ENCODE measurements at places on chromosomes 6 and 20.

- no peak for DNase-seq
These were observed 23.7 kb upstream of the SLC22A7 start for GRCh38 chr6:43274127-43274915.

- DNase-seq: no peak
These were observed 687 bp downstream of the SLC35A1 start for GRCh38 chr6:87473419-87473903.

- no peak for DNase-seq
These were observed 106.7 kb downstream of the SLX4IP start for GRCh38 chr20:10541668-10542411.

DNA sequence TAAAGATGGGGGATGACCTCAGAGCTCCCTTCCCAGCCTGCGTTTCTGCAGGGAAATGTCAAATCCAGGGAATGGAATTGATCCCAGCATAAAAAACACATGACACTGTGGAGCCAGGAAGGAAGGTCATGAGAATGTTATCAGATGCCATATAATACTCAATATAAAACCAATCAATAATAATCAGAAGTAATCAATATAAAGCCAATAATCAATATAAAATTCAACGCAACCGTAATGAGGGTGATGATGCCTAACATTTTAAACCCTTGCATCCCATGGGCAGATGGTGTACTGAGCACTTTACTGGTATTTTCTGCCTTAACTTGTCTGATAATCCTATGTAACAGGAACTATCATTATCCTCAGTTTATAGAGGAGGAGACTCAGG lies 30.1 kb upstream of the SULF2 start:
- DNase-seq: no peak

DNA sequence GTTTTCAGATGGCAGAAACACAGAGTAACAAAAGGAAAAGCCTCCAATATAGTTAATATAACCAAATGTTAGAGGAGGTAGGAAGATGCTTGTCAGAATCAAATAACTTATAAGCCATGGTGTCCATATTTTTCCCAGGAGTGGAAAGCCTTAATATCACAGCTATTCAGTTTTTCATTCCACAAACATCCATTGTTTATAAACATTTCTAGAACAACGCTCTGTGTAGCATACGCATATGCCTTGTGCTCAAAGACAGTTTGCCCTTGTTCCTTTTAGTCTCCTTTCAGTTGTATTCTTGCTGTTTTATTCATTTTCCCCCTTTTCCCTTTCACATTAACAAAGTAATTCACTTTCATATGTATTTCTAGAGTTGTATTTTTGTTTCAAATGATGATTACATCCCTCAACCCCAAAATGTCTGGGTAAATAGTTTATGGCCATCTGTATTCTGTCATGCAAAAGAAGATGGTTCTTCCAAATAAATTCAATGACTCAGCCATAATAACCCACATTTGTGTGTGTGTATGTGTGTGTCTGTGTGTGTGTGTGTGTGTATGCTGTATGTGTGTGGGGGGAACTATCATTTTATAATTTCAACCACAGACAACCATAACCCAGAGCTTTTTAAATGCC lies 455.7 kb upstream of the SOX4 start:
- DNase-seq: no peak

GRCh38 chr6:158242071-158242606 lies 70.1 kb upstream of the TULP4 start:
- no peak for DNase-seq

DNA sequence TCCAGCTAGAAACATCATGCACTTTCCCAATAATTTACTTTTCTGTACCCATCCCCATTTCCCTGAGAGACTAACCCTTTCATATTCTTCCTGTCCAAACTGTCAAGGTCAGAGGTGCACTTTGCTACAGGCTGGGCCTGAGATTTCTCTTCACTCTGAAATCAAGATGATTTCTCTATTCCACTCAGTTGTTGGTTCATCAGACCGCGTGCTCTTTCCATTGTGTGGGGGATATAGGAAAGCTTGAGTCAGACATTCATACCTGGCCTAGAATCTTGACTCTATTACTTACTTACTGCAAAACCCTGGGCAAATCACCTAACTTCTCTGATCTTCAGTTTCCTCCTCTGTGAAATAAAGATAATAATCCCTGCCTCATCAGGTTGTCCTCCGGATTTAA lies 4.7 kb upstream of the ZDHHC14 start:
- DNase-seq: no peak

GRCh38 chr6:159082039-159082815 lies 37.4 kb upstream of the TAGAP start:
- no peak for DNase-seq

DNA sequence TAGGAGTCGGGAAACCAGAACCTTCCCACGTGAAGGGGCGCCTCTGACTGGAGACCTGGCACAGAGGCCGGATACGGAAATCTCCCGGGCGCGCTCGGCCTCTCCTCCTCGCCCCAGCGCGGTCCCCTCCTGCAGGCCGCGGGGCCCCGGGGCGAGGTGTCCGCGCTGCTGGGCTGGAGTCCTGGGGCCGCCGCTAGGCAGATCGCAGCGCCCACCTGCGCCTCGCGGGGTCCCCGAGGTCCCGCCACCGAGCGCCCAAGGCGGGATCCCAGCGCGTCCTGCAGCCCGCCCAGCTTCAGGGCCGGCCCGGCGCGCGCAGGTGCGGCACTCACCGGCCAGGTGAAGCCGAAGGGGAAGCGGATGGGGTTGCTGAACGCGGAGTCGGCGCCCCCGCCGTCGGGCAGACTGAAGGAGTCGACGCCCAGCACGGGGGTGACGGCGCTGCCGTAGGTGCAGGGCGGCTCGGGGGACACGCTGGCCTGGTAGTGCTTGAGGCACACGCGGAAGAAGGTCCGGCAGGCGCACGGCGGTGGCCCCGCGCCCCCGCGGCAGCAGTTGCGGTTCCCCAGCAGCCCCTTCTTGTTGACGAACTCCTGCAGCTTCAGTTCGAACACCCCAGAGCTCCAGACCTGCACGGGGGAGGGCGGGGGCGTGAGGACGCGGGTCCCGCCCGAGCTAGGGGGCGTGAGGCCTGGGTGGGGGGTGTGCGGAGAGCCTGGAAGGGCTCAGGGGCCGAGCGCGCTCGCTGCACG lies 1.5 kb downstream of the DLL1 start:
- no peak for DNase-seq

GRCh38 chr6:149855040-149855654 lies 9.0 kb downstream of the LRP11 start:
- DNase-seq: peak; percentile 84

DNA sequence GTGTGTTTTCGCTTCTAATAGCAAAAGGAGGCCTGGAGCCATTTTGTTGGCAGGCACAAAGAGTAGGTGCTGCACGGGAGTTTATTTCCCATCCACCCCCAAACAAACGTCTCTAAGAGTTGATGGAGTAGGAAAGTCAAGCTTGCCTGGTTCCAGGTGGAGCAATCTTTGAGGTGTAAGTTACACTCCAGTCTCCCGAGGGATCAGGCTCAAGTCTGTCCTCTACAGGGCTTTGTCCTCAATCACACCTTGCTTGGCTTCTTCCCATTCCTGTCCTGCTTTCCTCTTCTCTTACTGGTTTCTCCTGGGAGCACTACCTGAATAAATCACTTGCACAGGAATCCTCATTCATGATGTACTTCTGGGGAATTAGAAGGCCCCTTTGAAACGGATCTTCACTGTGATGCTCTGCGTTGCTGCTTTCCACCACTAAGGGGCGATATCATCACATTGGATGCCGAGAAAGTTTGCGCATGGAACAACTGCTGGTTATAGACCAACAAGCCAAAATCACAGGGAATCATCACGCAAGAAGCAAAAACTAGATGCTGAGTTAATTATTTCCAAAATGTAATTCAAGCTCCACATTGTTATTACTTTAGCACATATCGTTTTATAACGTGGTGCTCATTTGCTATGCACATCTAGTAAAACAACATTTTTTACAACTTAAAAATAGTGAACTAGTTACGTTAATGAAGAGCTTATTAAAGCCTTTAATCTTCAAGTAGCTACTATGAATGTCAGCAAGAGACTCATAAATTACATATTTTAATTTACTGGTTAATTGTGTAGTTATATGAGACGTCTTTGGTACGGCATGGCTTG lies 156.8 kb downstream of the DNAH8 start:
- peak; percentile 47 for DNase-seq

DNA sequence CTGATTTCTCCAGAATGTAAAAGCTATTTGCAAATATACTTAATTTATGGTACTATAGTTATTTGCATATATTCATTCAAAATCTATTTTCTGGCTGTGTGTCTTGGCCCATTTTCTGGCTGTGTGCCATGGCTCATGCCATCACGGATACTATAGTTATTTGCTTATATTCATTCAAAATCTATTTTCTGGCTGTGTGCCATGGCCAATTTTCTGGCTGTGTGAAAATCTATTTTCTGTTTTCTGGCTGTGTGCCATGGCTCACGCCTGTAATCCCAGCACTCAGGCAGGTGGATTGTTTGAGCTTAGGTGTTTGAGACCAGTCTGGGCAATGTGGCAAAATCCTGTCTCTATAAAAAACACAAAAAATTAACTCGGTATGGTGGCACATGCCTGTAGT lies 28.9 kb upstream of the RIPK1 start:
- DNase-seq: no peak

DNA sequence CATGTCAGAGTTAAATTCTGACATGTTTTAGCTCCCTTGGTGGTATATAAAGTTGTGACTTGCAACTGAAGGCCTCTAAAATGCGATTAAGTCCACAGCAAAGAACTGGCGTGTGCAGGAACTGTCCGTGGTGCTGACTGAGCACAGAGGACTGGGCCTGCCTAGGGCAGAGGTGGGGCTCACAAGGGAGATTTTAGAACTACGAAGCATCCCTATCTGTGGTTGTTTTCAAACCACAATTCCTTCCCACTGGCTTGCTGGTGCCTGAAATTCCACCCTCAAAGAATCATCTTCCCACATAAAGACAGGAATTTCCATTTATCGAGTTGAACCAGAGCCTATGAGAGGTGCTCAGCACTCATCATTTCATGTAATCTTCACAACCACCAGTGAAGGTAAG lies 30.1 kb downstream of the RIMS4 start:
- DNase-seq: peak; percentile 22

DNA sequence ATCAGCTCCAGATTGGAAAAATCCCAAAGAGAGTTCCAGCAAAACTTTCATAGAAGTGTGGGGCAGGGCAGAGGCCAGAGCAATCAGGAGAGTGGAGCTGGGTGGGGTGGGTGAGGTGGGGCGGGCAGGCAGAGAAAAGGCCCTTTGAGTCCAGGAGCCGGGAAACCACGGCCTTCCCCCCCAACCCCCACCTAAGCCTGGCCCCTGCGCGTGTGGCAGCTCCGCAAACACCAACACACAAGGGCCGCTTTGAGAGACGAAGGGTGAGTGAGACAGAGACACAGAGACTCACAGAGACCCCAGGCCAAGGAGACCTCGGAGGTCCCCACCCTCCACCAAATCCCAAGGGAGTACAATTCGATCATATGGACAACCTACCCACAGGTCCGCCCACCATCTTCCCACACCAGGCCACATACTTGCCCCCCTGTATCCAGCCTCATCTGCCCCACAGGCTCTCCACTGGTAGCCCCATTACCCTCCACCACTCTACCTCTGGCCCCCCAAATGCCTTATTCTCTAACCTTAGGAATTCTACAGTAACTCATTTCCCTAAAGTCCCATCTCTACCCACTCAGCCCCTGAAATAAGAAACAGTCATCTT lies 1.7 kb downstream of the COL11A2 start:
- no peak for DNase-seq

- no peak for DNase-seq
These were observed 16.4 kb downstream of the PIGT start for GRCh38 chr20:45432294-45432693.

DNA sequence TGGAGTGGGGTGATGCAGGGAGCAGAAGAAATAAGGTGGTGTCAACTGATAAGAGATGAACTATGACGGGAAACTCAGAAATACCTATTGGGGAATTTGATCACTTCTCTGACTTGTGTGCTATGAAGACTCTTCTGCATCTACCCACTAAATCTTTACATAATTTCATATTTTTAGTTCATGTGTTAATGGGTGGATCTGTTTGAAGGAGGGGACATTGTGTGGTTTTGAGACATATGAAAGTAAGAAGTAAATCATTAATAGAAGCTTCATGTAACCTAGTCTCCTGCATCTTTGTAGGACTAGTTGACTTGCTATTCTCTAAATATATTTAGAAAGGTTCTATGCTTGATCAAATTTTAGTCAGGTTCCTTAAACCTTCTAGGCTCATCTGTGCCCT lies 86.6 kb upstream of the MEI4 start:
- no peak for DNase-seq

DNA sequence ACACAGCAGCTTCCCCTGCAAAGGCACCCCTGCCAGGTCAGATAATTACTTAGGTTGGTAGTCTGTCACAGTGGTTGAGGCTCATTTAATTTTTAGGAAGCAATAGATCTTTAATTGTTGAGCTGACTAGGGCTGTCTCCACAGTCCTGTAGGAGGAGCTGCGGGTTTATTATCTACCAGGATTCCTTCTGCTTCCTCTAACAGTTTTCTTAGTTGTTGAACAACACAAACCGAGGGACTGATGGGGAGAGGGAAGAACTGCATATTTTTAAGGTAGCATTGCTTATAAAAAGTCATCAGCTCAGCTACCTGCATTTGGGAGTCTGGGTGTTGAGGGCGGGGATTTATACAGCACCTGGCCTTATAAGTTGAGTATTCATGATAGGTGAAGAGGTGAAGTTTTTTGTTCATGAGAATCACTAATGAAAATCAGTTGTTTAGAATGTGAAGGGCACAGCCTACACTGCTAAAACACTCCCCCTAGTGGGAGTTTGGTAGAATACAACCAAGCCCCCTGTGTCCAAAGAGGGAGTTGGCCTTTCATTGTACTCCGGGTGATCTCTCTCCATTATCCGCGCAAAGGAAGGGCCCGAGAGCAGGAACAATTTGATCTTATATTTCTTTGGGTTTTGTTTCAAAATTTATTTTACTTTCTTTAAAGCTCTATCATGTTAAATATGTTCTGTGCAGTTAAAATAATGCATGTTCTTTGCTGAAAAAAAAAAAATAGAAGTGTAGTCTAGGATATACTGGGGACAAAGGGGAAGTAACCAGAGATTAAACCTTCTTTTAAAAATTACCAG lies 69.6 kb downstream of the SSR1 start:
- peak; percentile 75 for DNase-seq

DNA sequence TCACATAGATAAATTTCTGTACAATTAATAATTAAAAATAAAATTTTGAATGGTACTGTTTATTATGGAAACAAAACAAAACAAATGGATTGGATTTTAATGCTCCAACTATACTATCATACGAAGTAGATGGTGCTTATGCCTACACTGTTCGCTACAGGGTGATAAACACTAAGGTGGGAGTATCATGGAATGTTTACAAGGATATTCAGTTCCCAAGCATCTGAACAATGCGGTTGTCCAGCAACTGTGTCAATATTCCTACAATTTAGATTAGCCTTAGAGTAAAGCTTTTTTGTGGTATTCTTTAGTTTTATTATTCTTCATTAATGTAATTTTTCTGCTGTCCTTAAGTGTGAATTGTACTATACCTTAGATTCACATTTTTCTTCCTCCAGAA lies 105.1 kb downstream of the MMS22L start:
- DNase-seq: no peak

GRCh38 chr20:9506280-9506821 lies 8.0 kb upstream of the LAMP5 start:
- DNase-seq: no peak

Measured in SJSA1 (cell line).